ENCODE measurements at places on chromosomes 7 and 10.

GRCh38 chr7:43077732-43078391 is 34.6 kb upstream of the HECW1 start:
- no peak for DNase-seq

GRCh38 chr7:44213206-44213876 is 12.6 kb downstream of the YKT6 start:
- no peak for DNase-seq

DNA sequence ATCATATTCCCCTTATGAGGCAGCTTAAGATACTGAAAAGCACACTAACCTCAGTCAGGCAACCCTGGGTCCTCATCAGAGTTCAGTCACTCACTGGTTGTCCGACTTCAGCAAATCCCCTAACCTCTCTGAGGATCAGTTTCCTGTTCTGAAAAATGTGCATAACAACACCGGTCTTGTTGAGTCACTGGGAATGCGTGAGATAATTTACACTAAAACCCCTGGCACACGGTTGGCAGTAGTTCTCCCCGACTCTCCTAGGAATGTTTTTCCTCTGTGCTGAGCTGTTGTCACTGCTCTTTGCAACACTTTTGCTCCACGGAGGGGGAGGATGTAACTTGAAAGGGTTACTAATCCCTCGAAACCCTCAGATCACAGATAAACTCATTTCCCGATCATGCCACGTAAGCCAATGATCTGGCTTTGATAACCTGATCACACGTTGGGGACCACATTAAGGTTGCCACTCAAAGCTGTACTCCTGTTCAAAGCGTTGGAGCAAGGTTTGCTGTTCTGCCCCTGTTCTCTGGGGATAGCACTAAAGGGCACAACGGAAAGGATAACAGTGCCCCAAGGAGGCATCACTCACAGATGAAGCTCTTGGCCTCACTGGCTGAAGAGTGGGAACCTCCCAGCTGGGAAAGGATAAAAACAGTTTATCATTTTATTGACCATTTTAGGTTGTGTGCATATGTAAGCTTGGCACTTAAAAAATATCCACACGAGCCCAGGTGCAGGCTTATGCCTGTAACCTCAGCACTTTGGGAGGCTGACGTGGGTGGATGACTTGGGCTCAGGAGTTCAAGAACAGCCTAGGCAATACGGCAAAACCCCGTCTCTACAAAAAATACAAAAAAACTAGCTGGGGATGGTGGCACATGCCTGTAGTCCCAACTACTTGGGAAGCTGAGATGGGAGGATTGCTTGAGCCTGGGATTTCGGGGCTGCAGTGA is 5.0 kb upstream of the RBM17 start:
- no peak for DNase-seq

DNA sequence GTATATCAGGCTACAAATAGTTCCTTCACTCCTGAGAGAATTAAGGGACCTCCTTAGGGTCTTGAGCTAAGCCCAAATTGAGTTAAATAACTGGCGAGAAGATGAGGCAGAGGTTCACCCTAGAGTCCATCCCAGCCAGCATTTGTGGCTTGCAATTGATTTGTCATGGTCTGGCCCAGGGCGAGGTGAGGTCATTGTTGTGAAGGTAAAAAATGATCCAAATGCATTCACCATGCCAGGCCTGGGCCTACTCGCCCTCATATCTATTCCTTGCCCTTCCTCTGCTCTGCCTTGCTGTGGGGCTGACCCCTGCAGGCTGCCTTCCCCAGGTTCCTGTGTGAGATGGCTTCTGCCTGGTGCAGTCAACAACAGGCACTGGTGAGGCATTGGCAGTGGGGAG is 207.2 kb downstream of the ZNF365 start:
- no peak for DNase-seq

- no peak for DNase-seq
Measured at GRCh38 chr7:47940088-47941013, 7.9 kb downstream of the PKD1L1 start.

DNA sequence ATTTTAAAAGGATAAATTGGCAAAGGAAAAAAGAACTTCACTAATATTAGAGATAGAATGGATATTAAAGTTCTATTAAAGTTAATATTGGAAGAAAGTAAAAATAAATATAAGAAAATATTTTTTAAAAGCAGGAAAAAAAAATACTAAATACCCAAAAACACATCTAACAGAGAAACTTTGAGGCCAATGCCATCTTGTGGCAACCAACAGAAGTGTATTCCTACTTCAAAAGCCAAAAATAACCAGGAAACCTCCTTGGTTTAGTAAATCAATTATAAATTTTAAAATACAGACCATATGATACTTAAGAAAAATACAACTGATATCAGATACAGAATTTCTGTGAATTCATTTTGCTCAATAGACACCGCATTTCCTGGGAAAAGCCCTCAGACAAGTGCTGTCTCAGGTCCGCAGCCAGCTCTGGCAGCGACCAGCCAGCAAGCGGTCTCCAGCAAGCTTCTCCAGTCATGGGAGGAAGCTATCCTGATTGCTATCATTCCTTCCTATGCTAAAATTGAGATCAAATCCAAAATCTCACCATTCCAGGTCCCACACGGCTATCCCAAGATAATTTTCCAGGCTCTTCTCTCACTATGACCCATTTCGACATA is 65.3 kb downstream of the LMBR1 start:
- DNase-seq: no peak

GRCh38 chr7:143449793-143450192 is 6.5 kb downstream of the TAS2R60 start:
- no peak for DNase-seq

DNA sequence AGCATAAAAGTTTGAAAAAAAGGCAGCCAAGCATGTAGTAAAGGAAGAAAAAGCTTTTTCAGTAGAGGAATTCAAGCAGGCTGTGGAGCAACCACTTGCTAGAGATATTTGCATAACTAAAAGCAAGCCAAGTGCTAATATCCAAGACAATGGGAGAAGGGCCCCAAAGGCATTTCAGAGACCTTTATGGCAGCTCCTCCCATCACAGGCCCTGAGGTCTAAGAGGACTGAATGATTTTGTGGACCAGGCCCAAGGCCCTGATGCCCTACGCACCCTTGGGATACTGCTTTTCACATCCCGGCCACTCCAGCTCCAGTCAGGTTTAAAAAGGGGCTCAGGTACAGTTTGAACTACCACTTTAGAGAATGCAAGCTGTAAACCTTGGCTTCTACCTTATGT is 261.7 kb upstream of the SEMA3C start:
- no peak for DNase-seq

- DNase-seq: no peak
Measured at GRCh38 chr7:141462958-141463357, 88.3 kb upstream of the AGK start.

- DNase-seq: no peak
Measured at GRCh38 chr7:38051786-38052185, 126.3 kb upstream of the STARD3NL start.

DNA sequence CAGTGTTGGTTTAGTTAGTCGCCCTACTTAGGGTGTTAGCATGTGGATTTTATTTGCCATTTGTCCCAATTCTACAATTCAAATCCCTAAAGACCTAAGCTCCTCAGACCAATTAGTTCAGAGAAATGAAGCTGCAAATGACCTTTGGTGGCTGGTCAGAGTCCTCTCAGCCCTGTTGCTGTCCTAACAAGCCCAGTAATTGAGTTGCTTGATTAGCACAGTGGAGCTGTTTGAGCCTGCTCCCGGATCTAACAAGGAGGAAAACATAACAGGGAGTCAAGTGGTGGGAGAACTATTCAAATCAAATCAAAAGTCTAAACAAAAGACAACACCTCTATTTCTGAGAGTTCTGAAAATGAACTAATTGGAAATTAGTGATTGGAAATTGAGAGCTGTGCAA is 22.1 kb downstream of the ZDHHC6 start:
- DNase-seq: no peak

DNA sequence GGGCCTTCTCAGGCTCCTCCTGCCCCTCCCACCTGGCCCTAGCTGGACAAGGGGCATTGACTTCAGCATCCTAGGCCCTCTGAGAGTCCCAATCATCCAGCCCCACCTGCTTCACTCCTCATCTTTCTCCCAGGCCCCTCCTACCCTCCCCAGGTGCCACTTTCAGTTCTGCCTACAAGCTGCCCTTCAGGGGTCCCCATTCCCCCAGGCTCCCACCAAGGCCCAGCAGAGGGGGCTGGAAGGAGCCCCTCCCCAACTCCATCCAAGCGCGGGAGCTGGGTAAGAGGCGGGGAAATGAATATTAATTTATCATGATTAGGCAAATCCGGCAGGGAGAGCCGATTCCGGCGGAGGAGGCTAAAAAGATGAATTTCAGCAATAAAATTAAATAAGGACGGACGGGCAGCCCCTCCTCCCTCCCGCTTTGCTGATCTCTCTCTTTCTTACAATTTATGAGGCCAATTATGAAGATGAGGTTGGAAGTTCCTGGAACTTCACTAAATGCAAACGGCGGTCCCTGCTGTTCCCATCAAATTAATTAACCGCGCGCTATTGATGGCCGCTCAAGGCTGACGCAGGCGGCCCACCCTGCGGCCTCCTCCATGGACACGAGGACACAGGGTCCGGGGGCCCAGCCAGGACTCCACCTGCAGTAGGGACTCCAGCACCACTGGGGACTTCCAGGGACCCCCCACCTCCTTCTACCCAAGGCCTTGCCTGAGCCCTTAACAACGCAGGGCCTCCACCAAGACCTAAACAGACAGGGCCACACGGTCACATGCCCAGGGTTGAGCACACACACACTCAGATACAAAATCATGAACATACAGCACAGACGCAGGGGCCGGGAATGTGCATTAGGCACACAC is 13.9 kb downstream of the POLL start:
- no peak for DNase-seq

DNA sequence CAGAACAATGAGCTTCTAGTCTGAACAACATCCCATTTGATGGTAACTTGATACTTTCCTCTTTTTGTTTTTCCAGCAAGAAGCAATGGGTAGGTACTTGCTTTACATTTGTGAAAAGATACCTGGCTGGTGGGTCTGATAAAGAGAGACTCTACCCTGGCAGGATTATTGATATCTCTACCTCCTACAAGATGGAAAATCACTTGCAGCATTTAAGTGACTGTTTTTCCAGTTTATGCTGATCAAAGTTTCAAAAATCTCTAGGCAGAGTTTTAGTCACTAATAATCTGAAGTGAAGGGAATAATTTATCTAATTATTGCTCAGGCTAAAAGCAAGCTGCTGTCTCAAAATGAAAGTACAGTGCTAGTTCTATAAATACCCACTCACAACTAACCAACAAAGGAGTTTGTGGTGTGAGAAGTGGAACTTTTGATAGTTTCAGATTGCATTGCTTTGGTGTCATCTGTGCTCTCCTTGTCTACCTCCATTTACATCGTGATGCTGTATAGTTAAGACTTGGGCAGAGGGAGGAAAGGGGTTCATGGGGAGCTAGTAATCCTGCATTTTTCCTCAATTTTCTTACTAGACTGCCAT is 86.0 kb upstream of the ANKRD1 start:
- DNase-seq: no peak

DNA sequence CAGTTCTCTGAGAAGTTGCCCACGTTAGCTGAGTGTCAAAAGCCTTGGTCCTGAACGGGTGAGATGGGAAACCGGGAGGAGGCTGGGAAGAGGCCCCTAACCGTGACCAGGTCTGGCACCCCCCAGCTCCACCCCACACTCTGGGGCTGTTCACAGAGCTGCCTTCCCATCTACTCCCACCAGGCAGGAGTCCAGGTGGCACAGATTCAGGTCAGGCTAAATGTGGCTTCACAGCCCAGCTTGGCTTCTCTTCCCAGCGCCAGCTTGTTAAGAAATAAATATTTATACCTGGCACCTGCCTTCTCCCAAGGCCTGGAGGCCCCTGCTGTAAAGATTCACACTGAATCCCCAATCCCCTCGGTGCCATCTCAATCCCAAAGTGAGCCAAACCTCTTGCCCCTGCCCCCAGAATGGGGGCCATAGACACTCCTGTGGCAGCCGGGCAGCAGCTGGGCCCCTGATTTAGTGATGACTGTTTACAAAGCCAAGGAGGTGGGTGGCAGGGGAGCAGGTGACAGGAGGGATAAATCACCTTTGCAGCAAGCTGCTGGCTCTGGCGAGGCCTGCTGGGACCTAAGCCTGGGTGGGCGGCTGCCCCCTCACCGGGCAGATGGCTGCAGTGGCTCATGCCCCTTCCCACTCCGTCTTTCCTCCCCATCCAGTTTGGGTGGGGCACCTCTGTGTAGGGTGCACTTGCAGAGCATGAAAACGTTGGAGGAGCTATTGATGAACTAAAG is 72.5 kb downstream of the GOLGA7B start:
- DNase-seq: no peak

- DNase-seq: no peak
Measured at GRCh38 chr7:81294897-81295515, 376.2 kb upstream of the SEMA3C start.

DNA sequence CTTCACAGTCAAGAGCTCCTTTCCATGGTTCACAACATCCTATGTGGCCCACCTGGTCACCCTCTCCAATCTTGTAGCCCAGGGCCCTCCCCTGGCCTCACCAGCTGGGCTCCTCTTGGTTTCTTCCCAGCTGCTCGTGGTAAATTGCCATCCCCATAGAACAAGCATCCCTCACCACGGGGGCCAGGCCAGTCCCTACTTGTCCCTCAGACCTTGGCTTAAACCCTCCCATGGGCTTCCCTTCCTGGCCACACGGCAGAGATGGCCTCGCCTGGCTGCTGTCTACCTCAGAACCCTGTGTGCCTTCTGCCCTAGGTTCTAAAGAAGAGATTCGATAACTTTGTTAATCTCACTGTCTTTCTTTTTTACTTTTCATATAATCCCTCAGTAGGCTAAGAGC is 153.3 kb upstream of the TCERG1L start:
- no peak for DNase-seq

DNA sequence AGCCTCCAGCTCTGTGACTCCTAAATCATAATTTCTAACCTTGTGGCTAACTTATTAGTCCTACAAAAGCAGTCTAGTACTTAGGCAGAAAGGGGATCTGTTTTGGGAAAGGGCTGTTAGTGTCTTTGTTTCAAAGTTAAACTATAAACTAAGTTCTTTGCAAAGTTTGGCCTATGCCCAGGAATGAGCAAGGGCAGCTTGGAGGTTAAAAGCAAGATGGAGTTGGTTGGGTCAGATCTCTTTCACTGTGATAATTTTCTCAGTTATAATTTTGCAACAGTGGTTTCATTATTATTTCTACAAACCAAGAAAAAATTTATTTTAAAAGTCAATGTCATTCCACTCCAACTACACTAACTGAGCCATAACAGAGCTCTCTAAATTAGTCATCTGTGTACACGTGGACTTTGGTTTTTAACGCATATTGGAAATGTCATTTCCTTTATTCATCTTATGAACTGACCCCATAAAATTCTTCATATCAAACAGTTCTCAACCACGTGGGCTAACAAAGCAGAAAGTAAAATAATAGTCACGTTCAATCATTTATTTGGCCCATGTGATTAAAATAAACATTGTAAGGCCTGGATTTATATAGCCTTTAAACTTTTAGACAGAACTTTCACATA is 143.2 kb upstream of the C7orf33 start:
- DNase-seq: no peak

GRCh38 chr10:119105155-119105554 is 1.2 kb downstream of the DENND10 start:
- no peak for DNase-seq

GRCh38 chr10:114992189-114992775 is 54.3 kb downstream of the TRUB1 start:
- DNase-seq: no peak

GRCh38 chr7:157136372-157136771 is 2.4 kb upstream of the UBE3C start:
- no peak for DNase-seq

- DNase-seq: no peak
Measured at GRCh38 chr10:21427804-21428481, 97.5 kb downstream of the SKIDA1 start.
